ENCODE measurements at places on chromosomes 6 and 20. TPM values are rescaled to one million over a fixed set of nuclear protein-coding genes. Genes with fewer than 3 reads are reported as not detected.

GRCh38 chr6:126721581-126722160, 381.8 kb downstream of the CENPW start:
- DNase-seq = peak; percentile 95

GRCh38 chr6:125918230-125918629, 38.3 kb upstream of the HINT3 start:
- DNase-seq = no peak

DNA sequence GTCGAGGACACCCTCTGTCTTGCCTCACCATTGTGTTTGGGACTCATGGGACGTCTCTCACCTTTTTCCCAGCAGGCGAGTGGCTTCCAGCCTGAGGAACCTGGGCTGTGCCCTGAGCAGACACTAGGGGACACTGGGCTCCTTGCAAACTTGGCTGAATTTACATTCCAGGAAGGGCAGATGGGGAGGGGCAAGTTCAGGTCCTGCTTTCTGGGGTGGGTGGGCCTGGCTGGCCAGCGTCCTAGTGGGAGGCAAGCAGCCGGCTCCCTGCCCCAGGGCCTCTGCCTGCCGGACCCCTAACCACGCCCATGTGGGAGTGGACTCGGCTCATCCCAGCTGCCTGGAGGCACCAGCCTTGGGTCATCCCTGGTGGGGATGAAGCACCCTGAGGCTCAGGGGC, 48.2 kb upstream of the MLN start:
- no peak for DNase-seq

DNA sequence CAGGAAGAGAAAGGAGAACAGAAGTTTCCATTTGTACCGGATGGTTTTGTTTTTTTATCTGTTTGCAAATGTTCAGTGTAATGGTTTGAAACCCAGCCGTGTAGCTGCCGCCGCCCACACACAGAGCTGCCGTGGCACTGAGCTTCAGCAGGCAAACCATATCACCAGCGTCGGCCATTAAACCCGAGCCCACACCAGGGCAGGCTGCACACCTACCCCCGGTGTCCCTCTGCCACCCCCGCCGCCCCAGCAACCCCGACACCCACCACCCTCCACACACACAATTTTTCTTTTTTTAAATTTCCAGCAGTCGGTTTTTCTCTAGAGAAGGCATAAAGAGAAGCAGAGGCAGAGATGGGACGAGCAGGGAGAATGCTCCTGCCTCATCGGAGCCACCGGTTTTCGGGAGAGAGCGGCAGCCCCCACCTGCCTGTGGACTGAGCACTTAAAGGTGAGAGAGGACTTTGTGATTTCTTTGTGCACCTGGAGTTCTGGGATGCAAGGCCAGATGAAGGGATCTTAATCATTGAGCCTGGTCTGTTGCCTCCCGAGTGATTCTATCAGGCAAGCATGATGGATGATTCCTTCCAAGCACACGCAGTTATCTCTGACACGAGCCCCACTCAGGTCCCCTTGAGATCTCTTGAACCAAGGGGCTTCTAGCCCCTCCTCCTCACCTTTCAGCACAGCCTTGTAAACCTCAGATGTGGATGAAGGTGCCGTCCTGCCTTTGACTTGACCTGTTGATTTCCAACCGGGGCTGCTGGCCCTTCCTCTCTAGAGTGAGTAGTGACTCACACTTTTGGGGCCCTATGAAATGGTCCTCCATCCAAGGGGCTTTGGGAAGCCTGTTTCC, 17.5 kb upstream of the ZNF831 start:
- DNase-seq = no peak

DNA sequence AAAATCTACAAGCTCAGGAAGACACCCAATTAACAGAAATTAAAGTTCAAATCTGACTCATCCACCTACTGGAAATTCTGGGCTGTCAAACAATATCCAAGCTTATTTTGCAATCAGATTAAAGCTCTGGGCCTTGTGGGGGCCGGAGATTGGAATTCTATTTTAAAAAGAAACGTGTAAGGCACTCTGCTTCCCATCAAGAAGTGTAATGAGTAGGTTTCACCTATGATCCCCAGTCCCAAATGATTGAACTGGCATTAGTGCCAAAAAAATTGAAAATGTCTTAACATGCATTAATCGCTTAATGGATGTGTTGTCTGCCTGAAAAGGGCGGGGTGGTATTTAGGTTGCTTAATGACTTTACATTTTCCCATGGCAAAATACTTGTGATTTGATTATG, 542.4 kb upstream of the BTBD3 start:
- DNase-seq = no peak

DNA sequence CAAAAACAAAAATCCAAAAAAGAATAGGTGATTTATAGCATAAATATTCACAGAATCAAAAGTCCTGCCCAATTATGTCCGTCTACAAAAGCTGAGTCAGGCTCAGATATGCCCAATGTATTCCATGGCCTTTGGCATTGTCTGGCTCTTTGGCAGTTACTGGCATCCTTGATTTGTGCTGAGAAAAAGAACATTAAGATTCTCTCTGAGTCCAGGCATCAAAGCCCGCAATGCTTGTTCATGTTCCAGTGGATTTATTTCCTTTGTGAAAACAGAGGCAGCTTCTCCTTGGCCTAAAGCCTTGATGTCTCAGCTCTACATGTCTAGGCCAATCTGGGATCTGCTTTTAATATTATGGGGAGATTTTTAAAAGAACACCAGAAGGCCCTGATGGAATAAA, 76.1 kb upstream of the SLC4A11 start:
- no peak for DNase-seq

GRCh38 chr20:62359491-62360121, 7.5 kb downstream of the LAMA5 start:
- no peak for DNase-seq

DNA sequence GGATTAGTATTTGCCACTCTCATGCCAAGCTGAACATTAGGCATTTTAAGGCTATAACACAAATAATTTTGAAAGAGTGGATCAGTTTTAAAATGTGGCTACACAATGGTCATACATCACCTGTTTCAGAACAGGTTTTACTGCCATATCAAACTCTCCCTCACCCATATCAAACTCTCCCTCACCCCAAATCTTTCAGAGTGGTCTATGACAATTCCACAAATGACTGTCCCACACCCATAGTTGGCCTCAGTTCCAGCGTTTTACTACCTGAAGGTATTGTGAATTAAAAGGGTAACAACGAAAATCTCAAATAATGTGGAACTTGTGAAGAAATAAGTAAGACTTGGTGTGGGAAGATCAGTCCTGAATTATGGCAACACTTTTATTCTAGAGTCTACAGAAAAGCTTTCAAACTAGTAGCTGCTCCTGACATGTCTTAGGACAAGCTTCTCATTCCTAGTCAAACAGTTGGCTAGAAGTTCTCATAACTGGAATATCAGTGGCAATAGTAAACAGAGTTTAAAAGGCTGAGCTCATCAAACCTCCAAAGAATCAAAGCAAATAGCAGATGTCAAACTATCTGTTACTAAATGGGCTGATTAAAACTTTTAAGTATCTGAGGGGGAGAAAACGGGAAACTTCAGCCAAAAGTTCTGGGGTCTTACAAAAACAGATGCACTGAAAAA, 52.4 kb downstream of the MAP3K7 start:
- DNase-seq = no peak

- peak; percentile 2 for DNase-seq
Measured at GRCh38 chr20:40008177-40008576, 680.9 kb downstream of the MAFB start.

DNA sequence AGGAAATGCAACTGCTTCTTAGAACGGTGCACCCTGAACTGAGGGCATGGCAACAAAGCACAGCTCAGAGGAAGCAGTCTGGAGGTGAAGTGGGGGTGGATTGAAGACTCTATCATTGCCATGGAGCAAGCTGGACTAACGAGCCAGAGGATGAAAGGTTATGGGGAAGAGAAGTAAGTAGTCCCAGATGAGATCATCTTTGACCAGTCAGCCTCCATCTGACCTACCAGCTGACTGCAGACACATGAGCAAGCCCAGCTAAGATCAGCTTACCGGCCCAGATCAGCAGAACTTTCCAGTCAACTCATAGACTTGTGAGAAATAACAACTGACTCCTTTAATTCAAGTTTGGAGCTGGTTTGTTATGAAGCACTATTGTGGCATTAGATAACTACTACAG, 9.1 kb upstream of the JAG1 start:
- DNase-seq = peak; percentile 47

GRCh38 chr6:155155787-155156447, 107.9 kb upstream of the CLDN20 start:
- peak; percentile 36 for DNase-seq

- DNase-seq = peak; percentile 29
Measured at GRCh38 chr6:169370054-169370453, 116.4 kb upstream of the THBS2 start.

GRCh38 chr20:11195899-11196558, 522.2 kb upstream of the JAG1 start:
- DNase-seq = peak; percentile 95

DNA sequence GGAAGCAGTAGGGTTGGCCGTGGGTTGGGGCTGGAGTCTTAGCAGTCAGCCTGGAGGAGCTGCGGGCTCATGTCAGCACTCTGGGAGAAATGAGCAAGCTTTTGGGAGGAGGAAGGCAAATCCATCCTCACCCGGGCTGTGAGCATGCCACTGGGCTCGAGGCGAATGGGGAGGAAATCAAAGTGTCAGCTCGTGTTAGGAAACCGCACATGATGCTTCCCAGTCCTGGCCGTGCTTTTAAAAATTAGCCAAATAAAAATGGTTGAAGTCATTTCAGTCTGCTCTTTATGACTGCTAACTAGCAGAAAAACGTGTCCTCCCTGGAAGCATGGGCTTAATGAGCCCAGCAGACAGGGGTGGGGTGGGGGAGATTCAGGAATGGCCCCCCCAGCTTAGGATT, 98.1 kb downstream of the NFATC2 start:
- no peak for DNase-seq

- no peak for DNase-seq
Measured at GRCh38 chr6:110965629-110966229, 7.2 kb downstream of the GTF3C6 start.

GRCh38 chr6:165308926-165309731, at the start of gene C6orf118:
Gene C6orf118, minus strand, starts transcription at chr6:165309605. Its CDS starts 19 bp downstream, at chr6:165309586.
- peak; percentile 59 for DNase-seq

GRCh38 chr20:60101891-60102281, 143.7 kb downstream of the CDH26 start:
- DNase-seq = no peak

DNA sequence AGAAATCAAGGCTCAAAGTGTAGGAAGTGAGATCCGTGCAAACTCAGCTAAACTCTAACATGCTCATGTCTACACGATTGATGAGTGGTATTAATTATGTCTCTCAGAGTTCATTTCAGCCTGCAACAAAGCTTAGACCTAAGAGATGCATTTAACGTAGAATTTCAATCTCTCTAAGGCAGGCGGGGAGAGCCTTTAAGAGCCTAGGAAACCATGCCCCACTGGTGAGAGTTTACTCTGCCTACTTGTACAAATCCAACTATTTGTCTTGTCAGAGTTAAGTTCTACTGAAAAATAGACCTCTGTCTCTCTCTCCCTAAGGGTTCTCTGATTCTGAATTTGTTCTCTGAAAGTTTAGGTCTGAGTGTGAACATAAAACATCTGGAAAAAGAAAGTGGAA, 100.9 kb downstream of the SPTLC3 start:
- no peak for DNase-seq

DNA sequence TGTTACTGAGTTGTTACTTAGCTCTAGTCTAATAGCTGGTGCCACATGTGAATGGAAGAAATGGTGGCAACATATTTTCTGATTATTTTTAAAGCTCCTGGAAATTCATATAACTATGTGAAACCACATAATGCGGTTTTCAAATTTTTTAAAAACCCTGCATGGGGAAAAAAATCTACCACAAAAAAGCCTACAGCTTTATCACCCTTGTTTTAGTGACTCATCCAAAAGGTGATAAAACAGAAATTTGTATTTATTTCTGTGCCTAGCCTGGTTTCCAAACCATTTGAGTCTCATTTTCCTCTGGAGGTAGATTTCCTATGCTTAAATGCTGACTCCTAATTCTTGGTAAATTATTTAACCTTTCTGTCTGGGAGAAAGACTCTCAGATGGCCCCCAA, 5.4 kb upstream of the FBXO30 start:
- DNase-seq = no peak

GRCh38 chr20:57905448-57905847, 195.6 kb upstream of the PMEPA1 start:
- no peak for DNase-seq

TOP1 gene
- 14.0 TPM for total RNA-seq

CLPSL2 gene
- not detected for total RNA-seq

CCM2L gene
- not detected for total RNA-seq

FARS2 gene
- 28.9 TPM for total RNA-seq

TAF4 gene
- 1.4 TPM for total RNA-seq

TINAG gene
- not detected for total RNA-seq
